CD4-positive, alpha-beta memory T cell (primary cell): ENCODE measurements at places on chromosomes 3 and 15. TPM values are rescaled to one million over a fixed set of nuclear protein-coding genes. Genes with fewer than 3 reads are reported as not detected.

Gene PRSS50
- polyA plus RNA-seq: not detected

GRCh38 chr15:69744391-69745162 is 292.0 kb downstream of the RPLP1 start:
- no peaks in the 10 kb centered on the region for H3K27me3 ChIP-seq
- H3K36me3 ChIP-seq: no peaks in the 10 kb centered on the region
- no peak for DNase-seq
- H3K27ac ChIP-seq: no peak overlapping the region
- H3K4me1 ChIP-seq: peaks cover 18% of the 10 kb centered on the region
- no peak overlapping the region for H3K4me3 ChIP-seq

Gene ALDH1A3
- not detected for polyA plus RNA-seq

DNA sequence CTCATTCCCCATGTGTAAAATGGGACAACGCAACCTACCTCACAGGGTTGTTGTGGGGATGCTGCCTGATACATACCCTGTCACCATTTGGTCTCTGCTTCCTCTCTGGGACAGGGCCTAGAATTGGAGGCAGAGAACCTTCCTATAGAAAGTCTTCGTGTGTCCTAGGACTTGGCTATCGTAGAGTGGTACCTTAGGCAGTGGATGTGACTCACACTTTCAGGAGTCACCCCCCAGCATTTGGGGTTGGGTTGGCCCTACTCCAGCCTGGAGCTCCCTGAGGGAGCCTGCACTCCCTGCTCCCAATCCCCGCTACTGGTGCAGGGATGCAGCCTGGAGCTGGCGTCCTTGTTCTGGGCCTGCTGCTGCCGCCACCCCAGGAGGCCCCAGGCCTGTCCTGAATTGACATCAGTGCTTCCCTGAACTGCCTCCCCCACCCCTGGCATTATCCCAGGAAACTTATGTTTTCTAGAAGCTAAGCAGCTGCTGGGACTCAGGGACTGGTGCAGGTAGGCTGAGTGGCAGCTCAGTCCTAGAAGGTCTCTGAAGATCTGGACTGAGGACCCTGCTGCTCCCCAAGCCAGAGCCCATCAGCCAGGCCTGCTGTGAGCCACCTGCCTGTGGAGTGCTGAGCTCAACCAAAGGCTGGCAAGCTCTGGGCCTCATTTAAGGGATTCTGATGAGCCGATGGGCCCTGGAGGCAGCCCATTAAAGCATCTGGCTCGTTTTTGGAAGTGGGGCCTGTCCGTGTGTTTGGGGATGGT is 9.9 kb downstream of the C15orf39 start:
- no peaks in the 10 kb centered on the region for H3K27me3 ChIP-seq
- H3K4me1 ChIP-seq: peaks cover 11% of the 10 kb centered on the region
- DNase-seq: no peak
- H3K36me3 ChIP-seq: peaks cover 52% of the 10 kb centered on the region
- H3K27ac ChIP-seq: no peak overlapping the region

Gene DOCK3
- 0.04 TPM for polyA plus RNA-seq

- DNase-seq: no peak
- no peaks in the 10 kb centered on the region for H3K36me3 ChIP-seq
- no peaks in the 10 kb centered on the region for H3K27me3 ChIP-seq
- no peak overlapping the region for H3K4me3 ChIP-seq
Measured at GRCh38 chr15:66617137-66618090, 51.6 kb upstream of the LCTL start.

- H3K36me3 ChIP-seq: no peaks in the 10 kb centered on the region
- H3K4me3 ChIP-seq: peak overlapping the region; percentile 12
- H3K4me1 ChIP-seq: peaks cover 65% of the 10 kb centered on the region
- peak overlapping the region; percentile 39 for H3K27ac ChIP-seq
- peak; percentile 76 for DNase-seq
- H3K27me3 ChIP-seq: no peaks in the 10 kb centered on the region
Measured at GRCh38 chr15:85625856-85626255, 168.9 kb downstream of the KLHL25 start.

DNA sequence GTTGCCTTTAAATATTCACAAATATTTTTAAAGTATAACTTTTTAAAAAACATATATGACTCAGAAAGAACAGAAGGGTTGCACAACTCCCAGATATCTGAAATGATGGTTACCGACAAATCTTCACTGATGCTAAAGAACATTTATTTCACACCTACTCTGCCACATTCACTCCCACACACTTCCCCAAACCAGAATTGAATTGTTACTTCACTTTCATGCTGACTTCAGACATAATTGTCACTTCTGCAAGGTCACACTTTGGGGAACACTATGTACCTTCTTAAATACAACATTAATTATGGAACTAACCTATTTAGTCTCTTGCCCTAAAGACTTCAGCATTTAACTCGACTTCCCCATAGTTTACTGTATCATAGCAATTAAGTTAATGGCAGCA is 795.1 kb downstream of the FHIT start:
- H3K4me1 ChIP-seq: no peaks in the 10 kb centered on the region
- H3K36me3 ChIP-seq: no peaks in the 10 kb centered on the region
- no peak for DNase-seq
- H3K27me3 ChIP-seq: no peaks in the 10 kb centered on the region
- H3K4me3 ChIP-seq: no peak overlapping the region

Gene CASR
- polyA plus RNA-seq: 0.47 TPM

DNA sequence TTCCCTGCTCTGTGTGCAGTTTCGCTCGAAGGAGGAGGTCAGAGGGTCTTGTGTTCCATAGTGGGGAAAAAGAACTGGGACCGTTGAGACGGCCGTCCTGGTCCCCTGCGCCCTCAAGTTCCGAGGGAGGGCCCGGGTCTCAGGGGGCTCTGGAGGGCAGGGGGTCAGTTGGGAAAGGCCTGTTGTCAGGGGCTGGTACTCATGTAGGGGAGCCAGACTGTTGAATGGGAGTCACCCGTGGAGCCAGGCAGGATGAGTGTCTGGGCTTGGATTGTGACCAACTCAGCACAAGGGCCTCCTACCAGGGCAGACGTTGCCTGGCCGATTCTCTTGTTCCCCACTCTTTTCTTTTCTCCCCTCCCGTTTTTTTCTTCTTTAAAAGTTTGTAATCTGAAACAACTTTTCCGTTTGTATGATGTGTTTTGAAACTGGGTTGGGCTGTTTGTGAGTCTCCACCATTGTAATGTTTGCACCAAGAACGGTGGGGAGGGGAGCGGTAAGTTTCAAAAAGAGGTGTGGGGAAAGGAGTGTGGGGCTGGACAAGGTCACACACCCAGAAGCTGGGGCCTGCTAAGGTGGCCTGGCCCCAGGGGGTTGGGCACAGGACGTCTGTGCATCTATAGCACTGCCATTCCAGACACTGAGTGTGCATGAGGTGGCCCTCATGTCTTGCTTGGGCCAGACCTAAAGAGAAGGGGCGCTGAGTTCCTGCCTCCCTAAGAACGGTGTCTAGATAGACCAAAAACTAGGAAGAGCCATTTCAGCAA is 1.1 kb downstream of the CMTM7 start:
- H3K36me3 ChIP-seq: no peaks in the 10 kb centered on the region
- peak; percentile 54 for DNase-seq
- H3K27me3 ChIP-seq: no peaks in the 10 kb centered on the region
- peak overlapping the region; percentile 13 for H3K4me3 ChIP-seq
- H3K4me1 ChIP-seq: peaks cover 59% of the 10 kb centered on the region

GRCh38 chr3:125594581-125595011 is 701 bp downstream of the OSBPL11 start:
- H3K36me3 ChIP-seq: no peaks in the 10 kb centered on the region
- DNase-seq: peak; percentile 2
- H3K4me3 ChIP-seq: peak overlapping the region; percentile 43
- H3K27ac ChIP-seq: peak overlapping the region; percentile 75
- H3K27me3 ChIP-seq: no peaks in the 10 kb centered on the region

Gene SPSB4
- not detected for polyA plus RNA-seq

- no peak overlapping the region for H3K4me3 ChIP-seq
- no peak for DNase-seq
- no peaks in the 10 kb centered on the region for H3K36me3 ChIP-seq
- H3K27ac ChIP-seq: no peak overlapping the region
- H3K4me1 ChIP-seq: no peaks in the 10 kb centered on the region
Measured at GRCh38 chr15:45314960-45315359, 62.9 kb downstream of the SLC28A2 start.

GRCh38 chr15:45635191-45635638 is 386 bp downstream of the SQOR start:
- H3K36me3 ChIP-seq: no peaks in the 10 kb centered on the region
- DNase-seq: peak; percentile 70
- H3K4me1 ChIP-seq: peaks cover 51% of the 10 kb centered on the region
- H3K27ac ChIP-seq: peak overlapping the region; percentile 67
- H3K27me3 ChIP-seq: no peaks in the 10 kb centered on the region
- H3K4me3 ChIP-seq: peak overlapping the region; percentile 76

DNA sequence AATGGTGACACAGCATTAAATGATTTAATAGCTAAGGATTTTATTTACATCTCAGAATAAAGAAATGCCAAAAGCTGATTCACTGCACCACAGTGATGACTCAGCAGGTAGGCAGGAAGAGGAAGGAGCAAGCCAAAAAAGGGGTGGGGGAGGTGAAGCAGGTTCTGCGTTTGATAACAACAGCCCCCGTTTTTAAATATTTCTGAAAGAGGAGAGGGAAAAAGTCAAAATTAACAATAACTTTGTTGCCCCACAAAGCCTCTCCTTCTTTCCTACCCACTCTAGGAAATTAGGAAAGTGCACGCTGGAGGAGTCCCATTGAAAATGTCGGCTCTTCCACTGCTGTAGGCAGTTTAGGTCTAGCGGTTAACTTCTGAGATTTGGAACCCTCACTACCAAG is 9.9 kb upstream of the CCDC54 start:
- H3K27me3 ChIP-seq: no peaks in the 10 kb centered on the region
- H3K36me3 ChIP-seq: no peaks in the 10 kb centered on the region
- no peaks in the 10 kb centered on the region for H3K4me1 ChIP-seq
- peak; percentile 2 for DNase-seq
- H3K27ac ChIP-seq: no peak overlapping the region

- H3K27ac ChIP-seq: no peak overlapping the region
- no peaks in the 10 kb centered on the region for H3K36me3 ChIP-seq
- no peaks in the 10 kb centered on the region for H3K4me1 ChIP-seq
- H3K27me3 ChIP-seq: no peaks in the 10 kb centered on the region
Measured at GRCh38 chr15:62920682-62921502, 121.7 kb upstream of the TPM1 start.

- H3K4me3 ChIP-seq: no peak overlapping the region
- no peaks in the 10 kb centered on the region for H3K36me3 ChIP-seq
- H3K27me3 ChIP-seq: no peaks in the 10 kb centered on the region
- DNase-seq: no peak
- no peaks in the 10 kb centered on the region for H3K4me1 ChIP-seq
Measured at GRCh38 chr15:42696626-42697025, 40.3 kb downstream of the CDAN1 start.

DNA sequence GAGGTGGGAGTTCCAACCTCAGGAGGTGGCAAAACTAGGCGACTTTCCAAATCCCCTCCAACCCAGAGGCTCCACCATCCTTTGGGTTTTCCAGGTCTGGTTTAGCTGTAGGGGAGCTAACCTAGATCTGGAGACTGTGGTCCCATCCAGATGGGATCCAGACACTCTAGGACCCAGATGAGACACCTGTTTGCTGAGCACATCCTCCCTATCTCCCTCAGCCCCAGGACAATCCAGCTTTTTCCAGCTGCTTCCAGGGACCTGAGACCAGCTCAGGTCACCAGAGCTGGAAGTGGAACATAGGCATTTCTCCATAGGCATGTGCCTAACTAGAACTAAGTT is 18.2 kb downstream of the CRTAP start:
- H3K27me3 ChIP-seq: no peaks in the 10 kb centered on the region
- no peak for DNase-seq
- H3K4me3 ChIP-seq: no peak overlapping the region
- no peaks in the 10 kb centered on the region for H3K4me1 ChIP-seq
- H3K36me3 ChIP-seq: peaks cover 25% of the 10 kb centered on the region
- no peak overlapping the region for H3K27ac ChIP-seq

- H3K4me3 ChIP-seq: no peak overlapping the region
- H3K27me3 ChIP-seq: no peaks in the 10 kb centered on the region
- H3K4me1 ChIP-seq: no peaks in the 10 kb centered on the region
- no peak overlapping the region for H3K27ac ChIP-seq
Measured at GRCh38 chr3:113783463-113783862, 36.6 kb downstream of the ATP6V1A start.

- no peak for DNase-seq
- no peak within 1 kb of the TSS for H3K27ac ChIP-seq
- no peaks in the 10 kb centered on the region for H3K27me3 ChIP-seq
- no peaks in the 10 kb centered on the region for H3K36me3 ChIP-seq
- peaks cover 10% of the 10 kb centered on the region for H3K4me1 ChIP-seq
- no peak within 1 kb of the TSS for H3K4me3 ChIP-seq
Measured at GRCh38 chr15:84816694-84817465, at the start of gene ALPK3. TSS of gene ALPK3 (plus strand) at chr15:84817356. CDS start at chr15:84817453, 97 bp downstream.

GRCh38 chr15:45187894-45188830 is at the start of gene SHF:
TSS of gene SHF (minus strand) at chr15:45187966. CDS start at chr15:45187951, 15 bp downstream.
- H3K4me1 ChIP-seq: peaks cover 7% of the 10 kb centered on the region
- H3K4me3 ChIP-seq: peak within 1 kb of the TSS; percentile 67
- no peaks in the 10 kb centered on the region for H3K27me3 ChIP-seq
- no peaks in the 10 kb centered on the region for H3K36me3 ChIP-seq
- peak within 1 kb of the TSS; percentile 66 for H3K27ac ChIP-seq

DNA sequence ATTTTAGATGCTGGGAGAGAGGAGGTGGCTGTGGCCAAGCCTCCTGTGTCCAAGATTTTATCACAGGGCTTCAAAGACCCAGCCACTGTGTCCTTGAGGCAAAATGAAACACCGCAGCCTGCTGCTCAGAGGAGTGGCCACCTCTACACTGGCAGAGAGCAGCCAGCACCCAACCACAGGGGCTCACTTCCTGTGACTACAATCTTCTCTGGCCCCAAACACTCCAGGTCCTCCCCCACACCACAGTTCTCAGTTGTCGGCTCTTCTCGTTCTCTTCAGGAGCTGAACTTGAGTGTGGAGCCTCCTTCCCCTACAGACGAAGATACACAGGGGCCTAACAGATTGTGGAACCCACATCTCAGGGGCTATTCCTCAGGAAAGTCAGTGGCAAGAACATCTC is 45.6 kb downstream of the CDAN1 start:
- no peaks in the 10 kb centered on the region for H3K4me1 ChIP-seq
- H3K27me3 ChIP-seq: no peaks in the 10 kb centered on the region
- no peak overlapping the region for H3K4me3 ChIP-seq
- DNase-seq: no peak
